ENCODE measurements at places on chromosomes 3 and 15. TPM values are rescaled to one million over a fixed set of nuclear protein-coding genes. Genes with fewer than 3 reads are reported as not detected.

FBXL22 gene
- total RNA-seq, result not detected

- no peak for DNase-seq
- no peaks in the 10 kb centered on the region for H3K4me1 ChIP-seq
- no peak overlapping the region for H3K27ac ChIP-seq
These were observed 240.5 kb downstream of the TLE3 start for GRCh38 chr15:69857250-69857649.

ARID3B gene
- 14.8 TPM for total RNA-seq

DNA sequence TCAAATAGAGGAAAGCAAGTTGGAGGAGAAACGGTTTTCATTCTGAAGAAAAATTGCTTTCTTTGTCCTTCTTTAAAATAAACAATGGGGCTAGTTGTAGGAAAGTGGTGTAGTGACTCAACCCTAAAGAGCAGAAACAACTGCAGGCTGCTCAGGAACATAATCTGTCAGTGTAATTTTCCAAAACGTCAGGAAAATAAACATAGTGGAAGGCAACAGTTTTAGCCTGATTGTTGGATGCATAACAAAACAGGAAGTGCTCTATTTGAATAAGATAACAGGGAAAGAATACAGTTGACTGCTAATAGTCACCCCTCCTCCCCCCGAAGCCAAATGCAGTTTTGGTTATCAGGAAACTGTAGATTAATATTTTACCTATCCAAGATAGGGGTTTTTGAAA is 167.6 kb downstream of the ECT2 start:
- no peak for DNase-seq
- H3K36me3 ChIP-seq, result no peaks in the 10 kb centered on the region
- peak overlapping the region; percentile 54 for H3K27ac ChIP-seq

DNA sequence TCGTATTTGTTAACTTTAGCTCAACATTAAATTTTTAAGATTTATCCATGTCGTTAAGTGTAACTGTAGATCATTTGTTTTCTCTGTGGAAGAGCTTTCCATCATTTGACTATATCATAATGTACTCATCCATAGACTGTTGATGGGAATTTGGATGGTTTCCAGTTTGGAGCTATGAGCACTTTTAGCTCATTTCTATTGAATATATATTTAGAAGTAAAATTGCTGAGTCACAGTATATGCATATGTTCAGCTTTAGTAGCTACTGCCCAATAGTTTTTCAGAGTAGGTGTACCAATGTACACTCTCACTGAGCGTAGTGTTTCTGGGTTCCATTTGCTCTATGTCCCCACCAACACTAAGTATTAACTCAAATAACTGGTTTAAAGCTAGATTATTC is 263.0 kb downstream of the ULK4 start:
- 0 out of 3 replicates have a peak overlapping the region, but pooled peaks have one; percentile 36 for H3K27ac ChIP-seq
- H3K36me3 ChIP-seq, result no peaks in the 10 kb centered on the region
- H3K4me1 ChIP-seq, result peaks cover 18% of the 10 kb centered on the region
- no peak for DNase-seq

- H3K27me3 ChIP-seq, result no peaks in the 10 kb centered on the region
- H3K4me1 ChIP-seq, result peaks cover 7% of the 10 kb centered on the region
- DNase-seq, result no peak
- H3K27ac ChIP-seq, result no peak overlapping the region
- no peak overlapping the region for H3K4me3 ChIP-seq
These were observed 31.2 kb upstream of the TMOD3 start for GRCh38 chr15:51798281-51798680.

- H3K27ac ChIP-seq, result no peak overlapping the region
- no peaks in the 10 kb centered on the region for H3K4me1 ChIP-seq
- no peak overlapping the region for H3K4me3 ChIP-seq
- H3K36me3 ChIP-seq, result no peaks in the 10 kb centered on the region
These were observed 254.6 kb downstream of the UACA start for GRCh38 chr15:70508561-70509281.

- H3K27ac ChIP-seq, result no peak overlapping the region
- peaks cover 58% of the 10 kb centered on the region for H3K36me3 ChIP-seq
- no peak overlapping the region for H3K4me3 ChIP-seq
- no peaks in the 10 kb centered on the region for H3K4me1 ChIP-seq
These were observed 35.2 kb downstream of the ARMC8 start for GRCh38 chr3:138222131-138222941.

- no peak overlapping the region for H3K27ac ChIP-seq
- H3K4me1 ChIP-seq, result no peaks in the 10 kb centered on the region
- peaks cover 30% of the 10 kb centered on the region for H3K36me3 ChIP-seq
- no peak overlapping the region for H3K4me3 ChIP-seq
These were observed 13.2 kb downstream of the AAGAB start for GRCh38 chr15:67241132-67241855.

LSMEM2 gene
- not detected for total RNA-seq

CNTN3 gene
- total RNA-seq, result not detected

DNA sequence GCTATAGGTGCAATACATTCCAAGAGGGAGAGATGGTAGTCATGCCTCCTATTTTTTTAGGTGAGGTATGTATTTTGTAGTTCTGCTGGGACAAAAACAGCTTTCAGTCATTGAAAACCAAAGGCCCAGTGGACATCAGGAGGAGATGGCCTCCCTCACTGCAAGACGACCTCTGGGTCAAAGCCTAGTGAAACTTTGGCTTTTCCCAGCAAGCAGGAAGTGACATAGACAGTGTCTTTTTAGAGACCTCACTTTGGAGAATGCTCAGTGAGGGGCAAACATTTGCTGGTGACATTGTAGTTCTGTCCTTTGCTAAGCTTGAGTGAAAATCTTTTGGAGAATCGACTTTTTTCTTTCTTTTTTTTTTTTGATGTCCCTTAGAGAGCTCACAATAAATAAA is 27.3 kb downstream of the LIPC start:
- no peak overlapping the region for H3K27ac ChIP-seq
- no peaks in the 10 kb centered on the region for H3K27me3 ChIP-seq
- no peak overlapping the region for H3K4me3 ChIP-seq
- H3K4me1 ChIP-seq, result peaks cover 26% of the 10 kb centered on the region
- DNase-seq, result no peak
- H3K36me3 ChIP-seq, result no peaks in the 10 kb centered on the region

GREM1 gene
- 0.20 TPM for total RNA-seq

DNA sequence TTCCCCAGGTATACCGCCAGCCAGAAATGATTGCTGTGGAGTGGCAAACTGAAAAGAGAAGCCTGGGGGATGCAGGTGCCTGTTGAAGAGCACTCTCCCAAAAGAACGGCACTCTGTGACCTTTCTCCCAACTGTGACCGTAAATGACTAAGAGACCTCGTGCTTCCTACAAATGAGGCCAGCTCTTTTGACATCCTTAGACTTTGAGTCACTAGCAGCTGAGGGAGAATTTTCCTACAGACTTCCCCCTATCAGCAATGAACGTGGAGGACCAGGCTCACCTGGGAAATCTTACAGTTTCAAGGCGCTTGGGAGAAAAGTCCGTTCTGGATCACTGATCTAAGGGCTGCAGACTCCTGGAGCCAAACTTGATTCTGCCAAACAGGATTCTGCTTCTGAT is 8.6 kb downstream of the AQP9 start:
- H3K27me3 ChIP-seq, result no peaks in the 10 kb centered on the region
- no peak overlapping the region for H3K27ac ChIP-seq
- no peak overlapping the region for H3K4me3 ChIP-seq
- DNase-seq, result no peak
- H3K36me3 ChIP-seq, result no peaks in the 10 kb centered on the region

GOLGA8T gene
- total RNA-seq, result not detected

DNA sequence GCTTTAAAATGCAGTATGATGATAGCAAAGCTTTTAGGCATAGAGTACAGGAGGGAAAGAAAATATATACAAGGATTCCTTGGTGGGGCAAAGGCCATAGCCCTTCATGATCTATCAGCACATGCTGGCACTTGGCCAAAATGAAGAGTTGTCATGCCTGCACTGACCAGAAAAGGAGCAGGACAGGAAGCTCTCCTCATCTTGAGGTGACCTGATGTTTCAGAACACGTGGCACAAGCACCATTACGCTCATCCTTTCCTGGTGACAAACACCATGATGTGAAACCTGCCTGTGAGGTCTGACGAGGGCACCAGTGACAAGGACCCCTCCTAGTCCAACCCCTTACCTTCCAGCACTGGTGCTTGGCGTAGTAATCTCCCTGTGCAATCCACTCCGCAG is 77.9 kb upstream of the DCLK3 start:
- H3K27me3 ChIP-seq, result peaks cover 5% of the 10 kb centered on the region
- H3K27ac ChIP-seq, result no peak overlapping the region
- H3K4me3 ChIP-seq, result no peak overlapping the region
- no peak for DNase-seq
- H3K4me1 ChIP-seq, result no peaks in the 10 kb centered on the region
- no peaks in the 10 kb centered on the region for H3K36me3 ChIP-seq

GRCh38 chr15:73677146-73677607 is 7.0 kb upstream of the CD276 start:
- peak; percentile 49 for DNase-seq
- no peak overlapping the region for H3K27ac ChIP-seq
- H3K4me1 ChIP-seq, result no peaks in the 10 kb centered on the region
- H3K27me3 ChIP-seq, result peaks cover 6% of the 10 kb centered on the region

DNA sequence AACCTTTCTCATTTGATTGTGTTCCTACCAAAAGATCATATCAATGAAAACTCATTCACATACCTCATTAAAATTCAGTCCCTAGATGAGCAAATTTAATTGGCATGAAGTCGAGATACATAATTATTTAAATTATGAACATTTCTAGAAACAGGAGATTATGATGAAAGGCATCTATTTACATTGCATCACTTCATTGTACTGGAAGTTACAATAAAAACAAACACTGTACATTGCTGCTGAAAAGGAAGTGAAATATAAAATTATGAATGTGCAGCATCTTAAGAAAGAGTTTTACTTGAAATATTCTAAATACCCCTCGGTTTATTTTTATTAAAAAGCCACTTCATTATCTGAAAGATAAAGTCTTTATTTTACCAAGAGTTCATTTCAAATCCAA is 163.4 kb upstream of the ZNF385D start:
- H3K4me1 ChIP-seq, result no peaks in the 10 kb centered on the region
- H3K4me3 ChIP-seq, result no peak overlapping the region
- H3K27ac ChIP-seq, result no peak overlapping the region
- no peaks in the 10 kb centered on the region for H3K36me3 ChIP-seq
- DNase-seq, result no peak

GOLGA8H gene
- total RNA-seq, result not detected

FANCD2OS gene
- not detected for total RNA-seq

GRCh38 chr15:32730677-32731654 is 13.2 kb downstream of the GREM1 start:
- no peaks in the 10 kb centered on the region for H3K27me3 ChIP-seq
- H3K4me1 ChIP-seq, result peaks cover 6% of the 10 kb centered on the region
- H3K27ac ChIP-seq, result no peak overlapping the region

GRCh38 chr3:58585005-58585786 is 8.0 kb upstream of the FAM107A start:
- DNase-seq, result peak; percentile 68
- no peak overlapping the region for H3K27ac ChIP-seq
- no peaks in the 10 kb centered on the region for H3K36me3 ChIP-seq

DNA sequence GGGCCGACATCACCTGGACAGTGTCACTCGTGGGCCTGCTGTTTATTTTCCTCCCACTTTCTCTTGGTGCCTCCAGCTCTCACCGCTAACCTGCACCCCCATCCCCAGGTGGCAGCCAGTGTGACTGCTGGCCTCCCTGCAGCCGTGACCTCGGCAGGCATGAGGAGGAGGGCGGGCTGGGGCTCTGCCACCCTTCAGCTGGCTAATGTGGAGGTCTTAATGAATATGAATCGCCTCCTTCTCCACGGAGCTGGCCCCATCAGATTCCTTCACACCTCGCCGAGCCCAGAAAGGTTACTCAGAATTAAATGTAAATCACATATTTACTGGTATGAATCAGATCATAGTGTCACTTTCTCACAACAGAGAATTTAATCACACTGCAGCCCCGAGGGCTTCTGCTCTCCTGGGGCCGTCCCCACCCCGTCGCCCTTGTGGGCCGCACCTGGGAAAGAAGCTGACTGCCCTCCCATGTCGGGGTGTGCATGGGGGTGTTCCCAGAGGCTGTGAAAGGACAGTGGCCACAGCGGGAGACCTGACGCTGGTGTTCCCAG is 171.1 kb upstream of the TLE3 start:
- H3K27me3 ChIP-seq, result peaks cover 25% of the 10 kb centered on the region
- H3K4me1 ChIP-seq, result no peaks in the 10 kb centered on the region
- no peak overlapping the region for H3K4me3 ChIP-seq
- no peaks in the 10 kb centered on the region for H3K36me3 ChIP-seq
- no peak for DNase-seq

DNA sequence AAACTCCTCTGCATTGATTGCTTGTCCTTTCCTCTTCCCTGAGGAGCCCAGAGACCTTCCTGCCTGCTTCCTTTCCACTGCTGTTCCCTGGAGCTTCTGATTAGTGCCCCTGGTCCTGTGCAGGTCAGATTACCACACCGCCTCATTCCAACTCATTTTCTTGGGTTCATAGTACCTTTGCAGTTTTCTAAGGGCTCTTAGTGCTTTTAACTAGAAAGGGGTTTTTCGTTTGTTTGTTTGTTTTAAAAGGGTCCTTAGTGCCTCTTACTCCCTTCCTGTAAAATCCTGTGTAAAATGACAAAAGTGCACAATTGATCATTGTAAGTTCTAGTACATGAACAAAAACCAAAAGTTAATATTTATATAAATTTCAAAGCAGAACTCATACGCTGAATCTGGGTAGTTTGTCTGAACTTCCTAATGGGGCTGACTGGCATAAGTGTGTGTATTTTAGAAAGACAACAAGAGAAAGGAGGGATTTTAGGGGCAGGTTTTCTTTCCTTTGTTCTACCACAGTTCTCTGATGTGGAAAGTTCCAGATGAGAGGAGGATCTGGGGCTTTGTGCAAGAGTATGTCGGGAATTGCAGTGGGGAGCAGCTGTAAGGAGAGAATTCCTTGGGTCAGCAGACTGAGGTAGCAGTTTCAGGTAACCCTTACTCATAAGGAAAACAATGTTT is 30.6 kb downstream of the SNRK start:
- no peaks in the 10 kb centered on the region for H3K27me3 ChIP-seq
- no peak overlapping the region for H3K27ac ChIP-seq
- no peak for DNase-seq
- no peak overlapping the region for H3K4me3 ChIP-seq

UPK1B gene
- 0.20 TPM for total RNA-seq

DNA sequence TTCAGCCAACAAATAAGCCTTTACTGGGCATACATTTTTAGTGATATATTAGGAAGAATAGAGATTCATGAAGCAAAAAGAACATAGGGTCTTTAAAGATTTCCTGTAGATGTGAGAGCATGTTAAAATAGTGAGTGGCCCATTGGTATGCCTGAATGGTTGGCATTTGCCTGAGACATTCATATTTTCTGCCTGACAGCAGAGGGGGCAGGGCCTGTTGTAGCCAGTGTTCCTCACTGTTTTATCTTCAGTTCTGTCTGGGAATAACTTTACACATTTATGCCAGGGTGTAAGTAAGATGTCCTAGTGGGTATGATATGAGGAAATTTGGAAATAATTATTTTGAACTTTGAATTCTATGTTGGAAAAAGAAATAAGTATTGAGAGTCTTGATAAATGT is 704.7 kb upstream of the ARPP21 start:
- no peak overlapping the region for H3K4me3 ChIP-seq
- H3K4me1 ChIP-seq, result no peaks in the 10 kb centered on the region
- H3K27me3 ChIP-seq, result no peaks in the 10 kb centered on the region
- no peak overlapping the region for H3K27ac ChIP-seq

CLPX gene
- 67.1 TPM for total RNA-seq

LZTFL1 gene
- total RNA-seq, result 15.3 TPM
